Left forelimb (tissue), 1 donor: ENCODE measurements at places on chromosomes 12 and 14.

DNA sequence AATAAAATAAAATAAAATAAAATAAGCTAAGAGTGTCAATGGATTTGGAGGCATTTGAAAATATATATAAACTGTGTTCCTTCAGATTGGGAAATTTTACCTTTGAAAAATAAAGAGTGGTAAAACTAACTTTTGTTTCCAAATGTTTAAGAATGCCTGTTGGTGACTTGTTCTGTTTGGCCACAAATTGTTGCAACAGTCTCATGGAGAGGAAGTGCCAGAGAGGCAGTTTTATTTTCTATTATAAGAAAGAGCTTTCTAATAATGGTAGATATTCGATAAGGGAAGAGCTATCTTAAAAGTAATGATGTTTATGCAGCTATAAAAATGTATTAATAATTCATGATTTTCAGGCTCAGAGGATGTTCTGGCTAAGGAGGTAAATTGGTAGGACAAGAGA lies 68.8 kb upstream of the MDGA2 start:
- DNase-seq, result no peak

GRCh38 chr12:6432991-6433390 lies 11.8 kb upstream of the CD27 start:
- DNase-seq, result no peak

- no peak for DNase-seq
Measured at GRCh38 chr12:70928071-70928470, 7.5 kb upstream of the PTPRR start.

DNA sequence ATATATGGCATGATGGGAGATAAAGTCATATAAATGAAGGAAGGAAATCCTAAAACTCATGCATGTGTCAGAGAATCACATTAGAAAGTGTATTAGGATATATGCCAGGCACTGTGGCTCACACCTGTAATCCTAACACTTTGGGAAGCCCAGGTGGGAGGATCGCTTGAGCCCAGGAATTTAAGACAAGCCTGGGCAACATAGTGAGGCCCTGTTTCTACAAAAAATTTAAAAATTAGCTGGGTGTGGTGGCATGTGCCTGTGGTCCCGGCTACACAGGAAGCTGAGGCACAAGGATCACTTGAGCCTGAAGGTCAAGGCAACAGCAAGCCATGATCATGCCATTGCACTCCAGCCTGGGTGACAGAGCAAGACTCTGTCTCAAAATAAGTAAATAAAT lies 130.3 kb upstream of the ARID2 start:
- DNase-seq, result no peak

DNA sequence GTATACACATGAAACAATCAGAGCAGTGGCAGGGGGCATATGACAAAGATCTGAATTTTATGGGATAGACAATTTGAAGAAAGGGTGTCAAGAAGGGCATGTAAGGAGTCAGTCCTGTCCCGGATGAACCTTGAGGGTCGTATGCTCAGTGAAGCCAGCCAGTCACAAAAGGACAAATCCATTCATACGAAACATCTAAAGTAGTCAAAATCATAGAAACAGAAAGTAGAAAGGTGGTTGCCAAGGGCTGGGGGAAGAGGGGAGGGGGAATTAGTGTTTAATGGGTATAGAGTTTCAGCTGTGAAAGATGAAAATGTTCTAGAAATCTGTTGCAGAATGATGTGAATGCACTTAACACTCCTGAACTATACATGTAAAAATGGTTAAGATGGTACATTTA lies 157.5 kb downstream of the TGFB3 start:
- DNase-seq, result no peak

DNA sequence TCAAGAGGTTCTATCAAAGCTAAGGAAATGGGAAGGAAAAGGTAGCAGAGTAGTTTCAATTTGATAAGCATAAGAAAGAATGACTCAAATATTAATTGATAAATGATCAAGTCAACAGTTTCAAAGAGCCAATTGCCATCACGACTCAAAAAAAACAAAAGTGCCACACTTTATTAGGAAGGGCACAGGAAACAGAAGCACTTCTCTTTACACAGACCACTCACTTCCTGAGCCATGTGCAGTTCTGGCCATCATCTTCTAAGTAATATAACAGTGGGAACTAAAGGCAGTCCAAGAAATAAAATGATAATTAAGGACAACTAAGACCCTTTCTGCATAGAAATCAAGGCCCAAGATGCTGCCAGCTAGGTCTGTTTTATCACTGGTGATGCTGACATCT lies 13.2 kb downstream of the TM7SF3 start:
- no peak for DNase-seq

GRCh38 chr14:91388551-91388975 lies 29.1 kb downstream of the CCDC88C start:
- no peak for DNase-seq

GRCh38 chr12:112183141-112184021 lies 58.0 kb downstream of the TRAFD1 start:
- no peak for DNase-seq

GRCh38 chr14:72792051-72792788 lies 101.7 kb downstream of the DPF3 start:
- DNase-seq, result no peak

- no peak for DNase-seq
Measured at GRCh38 chr14:43356979-43357545, 1150.0 kb downstream of the FSCB start.

GRCh38 chr14:55347748-55348147 lies 63.9 kb downstream of the ATG14 start:
- no peak for DNase-seq

- no peak for DNase-seq
Measured at GRCh38 chr12:108399514-108399913, 60.4 kb upstream of the CMKLR1 start.

- no peak for DNase-seq
Measured at GRCh38 chr12:127108360-127109215, 1158.4 kb upstream of the TMEM132C start.

DNA sequence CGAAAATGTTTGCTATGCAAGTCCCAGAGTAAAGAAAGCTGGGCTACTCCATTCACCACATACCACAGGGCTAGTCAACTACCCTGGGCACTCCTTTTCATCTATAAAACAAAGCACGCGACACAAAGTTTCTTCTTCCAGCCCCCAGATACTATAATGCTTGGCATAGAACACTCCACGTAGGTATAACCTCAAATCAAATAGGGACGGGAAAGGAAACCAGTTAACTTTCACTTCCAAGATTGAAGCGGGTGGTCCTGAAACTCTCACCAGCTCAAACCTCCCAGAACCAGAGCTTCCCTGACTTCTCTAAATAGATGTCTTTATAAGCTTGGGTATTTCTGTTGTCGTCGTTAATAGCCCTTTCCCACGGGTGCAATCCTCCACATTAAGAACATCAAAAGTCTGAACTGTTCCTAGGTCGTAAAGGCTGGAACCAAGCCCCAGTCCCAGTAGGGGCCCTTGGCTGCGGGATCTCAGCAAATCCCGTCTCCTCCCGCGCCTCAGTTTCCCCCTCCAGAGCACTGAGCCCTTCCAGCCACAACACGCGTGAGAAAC lies 647 bp downstream of the LGMN start:
- DNase-seq, result no peak

DNA sequence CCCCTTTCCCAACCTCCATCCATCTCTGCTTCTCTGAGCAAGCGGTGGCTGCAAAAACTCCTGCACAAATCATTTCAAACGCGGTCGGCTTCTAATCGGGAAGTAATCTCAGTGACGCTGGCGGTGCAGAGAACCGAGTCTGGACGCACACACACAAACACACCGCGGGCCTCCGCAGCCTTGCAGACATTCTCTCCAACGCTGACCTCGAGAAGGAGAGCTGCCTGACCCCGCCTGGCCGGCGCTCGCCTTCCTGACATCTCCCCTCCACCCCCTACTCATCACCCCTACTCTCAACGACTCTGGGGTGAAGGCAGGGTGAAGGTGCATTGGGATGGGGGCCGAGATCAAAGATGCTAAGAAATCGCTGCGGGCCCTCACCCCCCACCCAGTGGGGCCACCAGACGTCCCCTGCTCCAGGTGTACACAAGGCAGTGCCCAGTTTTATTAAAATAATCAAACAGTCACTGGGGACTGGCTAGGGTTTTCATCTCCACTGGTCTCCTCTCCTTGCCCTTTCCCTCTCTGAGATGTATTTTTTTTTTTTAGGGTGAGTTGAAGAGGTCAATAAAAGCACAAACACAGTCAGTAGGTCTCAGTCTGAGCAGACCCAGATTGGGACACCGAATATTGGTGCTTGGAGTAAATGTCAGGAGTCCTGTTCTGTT lies 506 bp upstream of the TBX5 start:
- DNase-seq, result no peak

GRCh38 chr14:76784881-76785280 lies 23.6 kb downstream of the VASH1 start:
- DNase-seq, result peak; percentile 77

DNA sequence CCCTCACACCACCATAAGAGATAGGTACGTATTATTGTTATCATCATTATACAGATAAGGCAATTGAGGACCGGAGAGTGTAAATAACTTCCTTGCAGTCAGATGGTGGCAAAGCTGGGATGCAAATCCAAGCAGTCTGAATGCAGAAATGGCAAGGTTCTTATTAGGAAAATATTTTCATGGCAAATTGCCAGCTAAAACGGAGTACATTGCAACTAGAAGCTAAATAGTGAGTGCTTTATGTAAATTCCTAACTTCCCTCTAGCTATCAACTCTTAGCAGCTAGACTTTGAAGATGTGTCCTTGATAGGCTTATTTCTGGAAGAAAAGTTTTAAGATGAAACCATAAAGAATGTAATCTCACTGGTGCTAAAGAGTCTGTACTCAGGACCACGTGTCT lies 323.9 kb upstream of the DIO2 start:
- DNase-seq, result no peak

DNA sequence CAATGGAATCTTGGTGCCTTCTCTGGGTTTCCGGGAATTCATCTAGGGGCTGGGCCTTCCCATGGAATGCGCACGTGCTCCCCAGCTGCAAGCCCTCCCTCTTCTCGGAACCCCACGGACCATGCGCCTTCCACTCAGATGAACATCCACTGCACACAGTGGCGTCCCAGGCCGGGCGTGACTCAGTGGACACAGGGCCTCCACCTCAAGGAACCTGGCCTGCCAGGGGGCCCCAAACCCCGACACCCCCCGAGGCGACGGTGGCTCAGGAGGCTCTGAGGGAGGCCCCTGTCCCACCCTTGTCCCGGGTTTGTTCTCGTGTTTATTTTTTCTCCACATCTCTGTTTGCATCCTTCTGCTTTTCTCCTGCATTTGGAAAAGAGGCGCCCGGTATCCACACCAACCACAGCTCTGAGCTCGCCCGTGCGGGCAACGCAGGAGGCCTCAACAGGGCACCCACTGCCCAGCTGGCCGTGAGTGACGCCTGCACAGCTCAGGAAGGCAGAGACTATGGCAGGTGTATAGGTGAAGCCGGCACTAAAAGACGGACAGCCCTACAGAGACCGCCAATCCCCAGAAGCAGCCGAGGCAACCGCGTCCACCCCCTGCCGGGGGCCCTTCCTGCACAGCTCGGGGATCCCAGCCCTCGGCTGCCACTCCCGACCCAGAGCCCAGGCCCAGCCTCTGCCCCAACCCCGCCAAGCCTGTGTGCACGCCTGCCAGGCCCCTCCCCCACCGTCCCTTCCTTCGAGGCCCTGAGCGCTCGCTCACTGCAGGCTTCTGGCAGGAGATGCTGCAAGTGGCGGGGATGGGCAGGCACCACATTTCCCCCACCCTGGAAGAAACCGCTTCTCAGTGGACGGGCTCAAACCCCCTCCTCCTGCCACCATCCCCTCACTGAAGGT lies 23.8 kb upstream of the GALNT9 start:
- no peak for DNase-seq

GRCh38 chr12:64780531-64781279 lies 21.5 kb upstream of the GNS start:
- no peak for DNase-seq

DNA sequence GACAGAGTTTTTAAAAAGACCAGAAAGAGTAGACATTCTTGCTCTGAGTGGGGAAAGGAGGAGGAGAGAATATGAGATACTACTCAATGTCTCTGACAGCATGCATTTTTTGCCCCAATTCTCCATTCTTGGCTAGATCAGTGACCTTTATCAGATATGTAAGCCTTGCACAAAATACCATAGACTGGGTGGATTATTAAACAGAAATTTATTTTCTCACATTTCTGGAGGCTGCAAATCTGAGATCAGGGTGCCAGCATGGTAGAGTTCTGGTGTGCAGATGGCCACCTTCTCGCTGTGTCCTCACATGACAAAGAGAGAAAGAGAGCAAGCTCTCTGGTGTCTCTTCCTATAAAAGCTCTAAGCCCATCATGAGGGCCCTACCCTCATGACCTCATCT lies 38.6 kb downstream of the ANKS1B start:
- DNase-seq, result no peak

- DNase-seq, result peak; percentile 98
Measured at GRCh38 chr12:6723607-6724408, at the start of gene COPS7A. Gene COPS7A, plus strand, starts transcription at chr12:6724046. Its CDS starts 611 bp downstream, at chr12:6724657.

DNA sequence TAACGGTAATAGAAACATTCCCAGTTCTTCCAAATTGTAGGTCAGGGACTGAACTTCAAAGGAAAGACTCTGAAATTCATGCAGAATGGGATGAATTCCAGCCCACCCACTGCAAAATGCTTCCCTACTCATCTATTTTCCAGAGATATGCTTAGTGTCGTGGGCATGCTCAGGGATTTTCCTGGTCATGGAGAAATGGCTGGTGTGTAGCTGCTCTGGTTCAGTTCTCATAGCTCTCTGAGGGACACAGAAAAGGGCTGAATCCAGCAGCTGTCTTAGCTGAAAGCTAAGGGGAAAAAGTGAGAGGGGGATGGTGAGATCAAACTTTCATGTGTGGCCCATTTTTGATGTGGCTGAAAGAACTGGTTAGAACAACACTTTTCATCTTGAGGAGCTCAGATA lies 72.9 kb upstream of the KRAS start:
- no peak for DNase-seq

- DNase-seq, result no peak
Measured at GRCh38 chr14:71554323-71554722, 377.9 kb upstream of the RGS6 start.

DNA sequence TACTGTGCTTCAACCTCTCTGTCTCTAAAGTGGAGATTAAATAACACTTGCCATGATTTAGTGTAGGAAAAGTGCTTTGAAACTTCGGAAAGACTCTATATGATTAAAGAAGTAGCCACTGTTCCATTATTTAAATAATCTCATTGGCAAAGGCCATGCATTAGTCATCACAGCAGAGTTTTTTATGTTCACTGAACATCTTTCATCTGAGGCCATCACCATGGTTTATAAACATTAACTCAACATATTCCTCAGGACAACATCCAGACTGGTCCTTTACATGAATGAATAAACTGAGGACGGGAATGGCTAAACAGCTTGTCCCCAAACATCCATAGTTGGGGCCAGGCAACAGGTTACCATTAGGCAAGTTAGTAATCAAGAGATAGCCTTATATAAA lies 124.6 kb upstream of the FRMD6 start:
- DNase-seq, result no peak

DNA sequence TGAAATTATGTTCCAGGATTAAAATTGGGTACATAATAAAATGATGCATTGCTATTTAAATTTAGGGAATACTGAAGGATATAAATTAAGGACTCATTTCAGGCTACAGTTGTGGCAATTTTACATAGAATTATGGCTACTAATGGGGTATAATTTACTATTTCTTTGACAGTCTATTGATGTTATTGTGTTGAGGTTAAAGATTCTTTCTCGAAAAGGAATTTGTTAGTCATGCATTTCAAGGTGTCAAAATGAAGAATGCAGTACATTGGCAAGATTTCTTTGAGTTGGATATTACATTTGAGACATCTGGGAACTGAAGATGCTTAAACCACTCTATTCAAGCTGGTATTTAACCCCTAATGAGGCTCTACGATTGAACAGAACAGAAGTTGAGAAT lies 28.3 kb downstream of the SLC5A8 start:
- no peak for DNase-seq
